Mesenteric fat pad (tissue), 1 donor: ENCODE measurements at places on chromosomes 2 and 18. TPM values are rescaled to one million over a fixed set of nuclear protein-coding genes. Genes with fewer than 3 reads are reported as not detected.

GRCh38 chr18:8121101-8121500 is 488.1 kb upstream of the RAB12 start:
- DNase-seq, result no peak

ODC1 gene
- total RNA-seq, result 32.8 TPM

GRCh38 chr18:67875060-67875459 is 358.5 kb upstream of the DSEL start:
- no peak for DNase-seq

DNA sequence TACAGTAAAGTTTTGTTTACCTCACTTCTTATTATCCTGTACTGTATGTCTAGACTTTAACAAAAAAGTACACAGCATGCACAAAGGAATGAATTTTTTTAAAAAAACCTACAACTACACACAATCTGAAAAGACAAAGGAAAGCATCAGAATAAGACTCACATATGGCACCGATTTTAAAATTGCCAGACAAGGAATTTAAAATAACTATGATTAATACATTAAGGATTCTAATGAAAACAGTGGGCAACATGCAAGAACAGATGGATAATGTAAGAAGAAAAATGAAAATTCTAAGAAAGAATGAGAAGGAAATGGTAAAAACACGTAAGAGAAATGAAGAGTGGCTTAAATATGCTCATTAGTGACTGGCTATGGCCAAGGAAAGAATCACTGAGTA is 638.2 kb downstream of the FBXO15 start:
- DNase-seq, result no peak

- peak; percentile 94 for DNase-seq
Measured at GRCh38 chr2:28390746-28391563, 1.7 kb upstream of the FOSL2 start.

DNA sequence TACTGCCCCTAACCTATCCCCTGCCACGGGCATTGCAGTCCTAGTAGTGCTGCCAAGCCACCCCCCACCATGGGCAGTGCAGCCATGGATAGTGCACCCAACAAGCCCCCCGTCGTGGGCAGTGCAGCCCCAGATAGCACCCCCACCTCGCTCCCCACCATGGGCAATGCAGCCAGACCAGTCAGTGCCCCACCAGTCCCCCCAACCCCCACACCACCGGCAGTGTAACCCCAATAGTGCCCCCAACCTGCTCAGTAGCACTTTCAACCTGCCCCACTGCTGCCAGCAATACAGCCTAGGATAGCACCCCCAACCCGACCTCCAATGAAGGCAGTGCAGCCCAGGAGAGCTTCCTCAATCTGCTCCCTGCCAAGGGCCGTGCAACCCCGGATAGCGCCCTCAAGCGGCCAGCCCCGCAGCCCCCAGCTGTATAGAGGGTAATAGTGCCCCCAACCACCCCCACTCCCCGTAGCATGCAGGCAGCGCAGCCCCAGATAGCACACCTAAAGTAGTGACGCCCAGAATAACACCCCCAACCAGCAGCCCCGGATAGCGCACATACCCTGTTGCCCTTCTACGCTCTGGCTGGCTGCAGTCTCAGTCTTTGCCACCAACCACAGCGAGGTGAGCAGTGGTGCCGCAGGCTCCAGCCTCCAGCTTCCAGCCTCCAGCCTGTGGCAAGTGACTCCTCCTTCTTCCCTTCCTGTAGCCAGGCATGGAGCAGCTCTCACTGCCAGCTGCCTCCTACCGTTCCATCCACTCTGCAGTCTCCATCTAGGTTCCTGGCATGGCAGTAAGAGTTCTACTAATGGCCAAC is 45.4 kb upstream of the ANKRD62 start:
- no peak for DNase-seq

GRCh38 chr18:45833846-45834245 is 8.4 kb downstream of the SIGLEC15 start:
- DNase-seq, result peak; percentile 73

GRCh38 chr2:12091201-12091806 is 344.9 kb downstream of the LPIN1 start:
- DNase-seq, result no peak

GRCh38 chr2:225070811-225071210 is 28.5 kb upstream of the DOCK10 start:
- DNase-seq, result no peak

TMEM127 gene
- total RNA-seq, result 58.7 TPM

RGPD4 gene
- not detected for total RNA-seq

- no peak for DNase-seq
Measured at GRCh38 chr2:158125756-158126498, 24.3 kb downstream of the UPP2 start.

DNA sequence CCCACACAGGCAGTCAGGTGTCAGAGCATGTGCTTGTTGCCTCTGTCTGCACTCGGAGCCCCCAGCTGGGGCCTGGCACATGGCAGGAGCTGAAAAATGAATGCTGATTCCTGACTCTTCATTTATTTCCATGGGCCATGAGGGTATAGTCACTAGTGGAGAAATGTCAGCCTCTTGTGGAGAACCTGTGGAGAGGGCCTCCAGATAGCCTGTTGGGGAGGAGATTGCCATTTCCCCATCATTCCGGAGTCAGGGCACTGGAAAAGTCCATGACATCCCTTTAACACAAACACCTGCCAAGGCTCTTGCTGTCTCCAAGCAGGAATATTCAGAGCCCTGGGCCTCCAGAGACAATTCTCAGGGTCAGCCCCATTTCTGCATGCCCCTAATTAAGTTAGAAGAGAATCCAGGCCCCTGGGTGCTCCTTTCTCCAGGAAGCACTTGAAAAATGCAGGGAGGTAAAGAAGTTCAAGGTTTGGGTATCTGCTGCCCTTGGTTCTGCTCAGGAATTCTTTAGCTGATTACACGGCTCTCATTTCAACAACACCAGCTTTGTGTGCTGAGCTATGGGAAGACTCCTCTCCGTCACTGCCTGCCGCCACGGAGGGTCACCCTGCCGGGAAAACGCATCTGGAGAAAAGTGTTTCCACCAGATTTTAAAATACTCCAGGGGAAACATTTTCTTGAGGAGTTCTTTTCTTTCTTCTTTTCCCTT is 311.3 kb downstream of the MYCN start:
- no peak for DNase-seq

DCDC2C gene
- not detected for total RNA-seq

CHRND gene
- total RNA-seq, result not detected

FBXO36 gene
- 3.0 TPM for total RNA-seq

CCDC148 gene
- total RNA-seq, result 0.35 TPM

ITPRID2 gene
- total RNA-seq, result 119 TPM

GRCh38 chr2:207772081-207772843 is 2.6 kb upstream of the FZD5 start:
- DNase-seq, result no peak

CPS1 gene
- total RNA-seq, result 3.8 TPM

- DNase-seq, result no peak
Measured at GRCh38 chr2:135688978-135689377, 52.7 kb upstream of the UBXN4 start.

CDK5R2 gene
- not detected for total RNA-seq

C2orf78 gene
- not detected for total RNA-seq

- no peak for DNase-seq
Measured at GRCh38 chr2:32732912-32733472, 105.1 kb downstream of the TTC27 start.

- no peak for DNase-seq
Measured at GRCh38 chr2:222969491-222969890, 82.5 kb upstream of the KCNE4 start.
